Mesothelial cell of epicardium (in vitro differentiated cells): ENCODE measurements at places on chromosomes 13 and 19. TPM values are rescaled to one million over a fixed set of nuclear protein-coding genes. Genes with fewer than 3 reads are reported as not detected.

Gene ZNF443
- 6.3 to 7.8 TPM (median 7.3 TPM) in 3 replicates for total RNA-seq

DNA sequence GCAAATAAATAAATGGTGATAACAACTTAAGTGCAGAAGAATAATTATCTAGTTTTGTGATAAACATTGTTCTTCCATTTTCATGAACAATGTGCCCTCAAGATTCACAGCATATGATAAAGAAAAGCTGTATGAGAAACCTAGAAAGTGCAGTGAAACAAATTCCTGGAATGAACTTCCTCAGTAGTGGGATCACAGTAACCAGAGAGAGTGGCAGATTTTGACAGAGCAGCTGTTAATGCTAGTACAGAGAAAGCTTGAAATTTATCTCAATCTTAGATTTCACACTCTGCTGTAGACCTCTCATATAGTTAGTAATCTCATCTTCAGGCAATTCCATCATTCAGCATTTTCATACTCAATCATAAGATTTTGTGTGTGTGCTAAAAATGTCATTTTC, 664.9 kb downstream of the PCDH9 start:
- no peak for DNase-seq

DNA sequence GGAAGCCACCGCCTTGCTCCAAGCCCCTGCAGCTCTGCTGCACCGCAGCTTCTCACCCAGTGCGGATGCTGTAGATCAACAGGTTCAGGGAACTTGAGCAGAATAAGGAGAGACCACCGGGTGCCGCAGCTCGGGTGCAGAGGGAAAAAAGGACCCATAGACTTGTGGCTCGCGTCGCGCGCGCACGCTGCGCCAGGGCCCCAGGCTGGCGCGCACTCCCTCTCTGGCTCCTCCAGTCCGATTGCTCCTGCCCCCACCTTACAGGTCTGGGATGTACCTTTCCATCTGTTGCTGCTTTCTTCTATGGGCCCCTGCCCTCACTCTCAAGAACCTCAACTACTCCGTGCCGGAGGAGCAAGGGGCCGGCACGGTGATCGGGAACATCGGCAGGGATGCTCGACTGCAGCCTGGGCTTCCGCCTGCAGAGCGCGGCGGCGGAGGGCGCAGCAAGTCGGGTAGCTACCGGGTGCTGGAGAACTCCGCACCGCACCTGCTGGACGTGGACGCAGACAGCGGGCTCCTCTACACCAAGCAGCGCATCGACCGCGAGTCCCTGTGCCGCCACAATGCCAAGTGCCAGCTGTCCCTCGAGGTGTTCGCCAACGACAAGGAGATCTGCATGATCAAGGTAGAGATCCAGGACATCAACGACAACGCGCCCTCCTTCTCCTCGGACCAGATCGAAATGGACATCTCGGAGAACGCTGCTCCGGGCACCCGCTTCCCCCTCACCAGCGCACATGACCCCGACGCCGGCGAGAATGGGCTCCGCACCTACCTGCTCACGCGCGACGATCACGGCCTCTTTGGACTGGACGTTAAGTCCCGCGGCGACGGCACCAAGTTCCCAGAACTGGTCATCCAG, 964 bp downstream of the PCDH17 start:
- DNase-seq, result peak; percentile 19

DNA sequence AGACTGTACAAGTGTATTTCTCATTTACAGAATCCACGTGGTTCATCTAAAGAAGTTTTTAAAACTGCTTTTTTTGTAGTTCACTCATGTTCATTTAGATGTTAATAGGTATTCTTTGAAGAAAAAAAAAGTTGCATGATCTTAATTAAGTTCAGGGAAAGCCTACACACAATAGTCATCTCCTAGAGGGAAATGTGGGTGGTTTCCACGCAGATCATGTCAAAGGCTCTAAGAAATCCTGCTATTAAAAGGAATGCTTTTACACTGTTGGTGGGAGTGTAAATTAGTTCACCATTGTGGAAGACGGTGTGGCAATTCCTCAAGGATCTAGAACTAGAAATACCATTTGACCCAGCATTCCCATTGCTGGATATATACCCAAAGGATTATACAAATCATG, 312.3 kb downstream of the GPC5 start:
- no peak for DNase-seq

GRCh38 chr19:49761625-49762311, 1.3 kb downstream of the TSKS start:
- DNase-seq, result no peak

Gene ZNF418
- 19.5 to 24.5 TPM (median 21.0 TPM) in 3 replicates for total RNA-seq

- no peak for DNase-seq
Observed at GRCh38 chr19:56091066-56091490, 30.0 kb downstream of the ZNF787 start.
